Non-pigmented ciliary epithelial cell (primary cell): ENCODE measurements at places on chromosomes 11 and 22.

DNA sequence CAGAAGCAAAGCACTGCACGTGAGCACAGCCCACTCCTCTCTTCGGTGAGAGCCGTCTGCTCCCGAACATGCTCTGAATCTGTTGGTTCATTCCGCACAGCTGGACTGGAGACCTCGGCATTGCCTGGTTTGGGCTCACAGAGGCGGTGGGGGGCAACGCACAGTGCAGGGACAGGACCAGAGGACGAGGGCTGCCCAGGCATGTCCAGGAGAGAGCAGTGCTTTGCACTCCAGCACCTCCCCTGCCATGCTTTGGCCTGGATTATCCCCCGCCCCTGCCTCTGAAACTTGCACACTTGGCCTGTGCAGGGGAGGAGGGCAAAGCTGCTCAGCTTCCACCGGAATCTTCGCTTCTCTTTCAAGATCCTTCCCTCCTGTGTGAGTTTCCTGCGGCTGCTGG lies 536.5 kb downstream of the BRD1 start:
- no peak for DNase-seq

- no peak for DNase-seq
Observed at GRCh38 chr11:131468565-131468964, 98.2 kb downstream of the NTM start.

- DNase-seq, result no peak
Observed at GRCh38 chr22:41745968-41746367, 46.7 kb downstream of the MEI1 start.

GRCh38 chr11:95559899-95560298 lies 229.7 kb downstream of the FAM76B start:
- DNase-seq, result no peak

DNA sequence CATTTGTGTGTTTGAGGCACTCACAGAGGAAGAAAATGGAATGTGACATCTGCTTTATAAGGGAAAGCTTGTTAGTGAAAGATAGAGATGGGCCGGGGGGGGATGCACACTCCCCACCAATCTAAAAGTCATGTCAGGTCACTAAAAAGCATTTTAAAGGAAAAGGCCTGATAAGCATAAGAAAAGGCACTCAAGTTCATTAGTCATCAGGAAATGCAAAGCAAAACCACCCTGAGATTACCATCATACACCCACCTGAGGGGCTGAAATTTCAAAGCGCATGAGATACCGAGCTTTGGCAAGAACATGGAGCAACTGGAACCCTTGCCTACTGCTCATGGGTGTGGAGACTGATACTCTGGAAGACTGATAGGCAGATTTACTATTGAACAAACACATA lies 77.9 kb upstream of the ANO1 start:
- no peak for DNase-seq

- no peak for DNase-seq
Observed at GRCh38 chr11:82038154-82038553, 695.5 kb downstream of the FAM181B start.

- peak; percentile 71 for DNase-seq
Observed at GRCh38 chr11:11977206-11977938, 31.1 kb downstream of the DKK3 start.

- DNase-seq, result no peak
Observed at GRCh38 chr11:34910817-34911216, 5.4 kb downstream of the APIP start.

DNA sequence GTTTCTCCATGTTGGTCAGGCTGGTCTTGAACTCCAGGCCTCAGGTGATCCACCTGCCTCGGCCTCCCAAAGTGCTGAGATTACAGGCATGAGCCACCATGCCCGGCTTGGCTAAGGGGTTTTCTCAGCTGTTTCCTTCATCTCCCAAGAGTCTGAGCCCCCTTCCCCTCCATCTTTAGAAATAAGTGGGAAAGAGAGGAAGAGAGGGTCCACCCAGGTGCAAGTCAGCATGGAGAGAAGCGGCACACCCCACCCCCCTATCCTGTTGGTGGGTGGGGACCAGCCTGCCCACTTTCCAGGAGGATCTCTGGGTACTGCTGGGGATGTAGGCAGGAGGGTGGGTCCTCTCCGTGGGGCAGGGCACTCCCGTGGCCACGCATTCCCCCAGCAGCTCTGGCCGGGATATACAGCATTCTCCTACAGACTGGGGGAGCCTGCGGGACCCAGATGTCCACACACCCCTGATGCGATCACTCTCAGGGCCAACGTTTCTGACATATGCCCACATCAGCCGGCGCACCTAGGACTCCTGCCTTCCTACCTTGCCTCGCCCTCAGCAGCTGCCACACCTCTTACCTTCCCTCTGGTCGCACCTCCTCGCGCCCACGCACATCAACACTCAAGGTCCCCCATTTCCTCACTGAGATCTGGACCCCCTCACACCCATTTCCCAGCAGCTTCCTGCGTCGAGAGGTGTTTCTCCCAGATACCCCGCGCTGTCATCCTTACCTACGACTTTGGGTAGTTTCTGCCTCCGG lies 8.9 kb downstream of the SCARF2 start:
- DNase-seq, result no peak

- peak; percentile 9 for DNase-seq
Observed at GRCh38 chr11:12963792-12964536, 45.2 kb upstream of the RASSF10 start.

DNA sequence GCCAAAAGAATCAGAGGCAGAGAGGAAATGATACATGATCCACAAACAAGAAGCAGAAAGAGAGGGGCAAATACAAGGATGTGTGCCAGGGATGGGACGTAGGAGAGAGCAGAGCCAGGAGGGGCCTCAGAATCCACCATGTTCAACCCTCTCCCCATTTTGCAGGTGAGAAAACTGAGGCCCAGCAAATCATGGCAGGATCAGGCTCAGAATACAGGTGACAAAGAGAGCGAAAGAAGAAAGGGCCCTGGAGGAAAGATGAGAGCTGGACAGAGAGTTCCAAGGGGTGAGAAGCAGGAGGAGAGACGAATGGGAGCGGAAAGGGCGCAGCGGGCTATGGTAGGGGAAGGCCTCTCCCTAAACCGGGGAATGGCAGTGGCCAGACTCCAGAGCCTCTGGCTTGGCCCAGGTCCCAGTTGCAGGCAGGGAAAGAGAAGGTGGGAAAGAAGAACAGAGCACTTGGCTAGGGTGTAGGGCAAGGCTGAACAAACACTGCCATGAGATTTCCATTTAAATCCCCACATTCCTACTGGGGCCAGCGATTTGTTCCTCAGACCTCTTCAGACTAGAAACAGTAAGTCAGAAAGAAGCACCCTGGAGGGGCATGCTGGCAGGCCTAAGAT lies 44.4 kb upstream of the TSKU start:
- DNase-seq, result no peak

- DNase-seq, result peak; percentile 86
Observed at GRCh38 chr11:45872651-45873356, 12.6 kb upstream of the MAPK8IP1 start.

DNA sequence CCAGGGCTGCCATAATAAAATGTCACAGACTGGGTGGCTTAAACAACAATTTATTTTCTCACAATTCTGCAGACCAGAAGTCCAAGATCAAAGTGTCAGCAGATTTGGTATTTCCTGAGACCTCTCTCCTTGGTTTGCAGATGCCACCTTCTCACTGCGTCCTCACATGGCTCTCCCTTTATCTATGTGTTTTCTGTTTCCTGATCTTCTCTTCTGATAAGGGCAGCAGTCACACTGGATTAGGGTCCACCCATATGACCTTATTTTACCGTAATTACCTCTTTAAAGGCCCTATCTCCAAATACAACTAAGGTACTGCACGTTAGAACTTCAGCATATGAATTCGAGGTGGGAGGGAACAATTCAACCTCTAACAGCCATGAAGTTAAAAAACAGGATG lies 238.9 kb upstream of the API5 start:
- no peak for DNase-seq

- DNase-seq, result no peak
Observed at GRCh38 chr11:81874635-81875034, 859.0 kb downstream of the FAM181B start.

DNA sequence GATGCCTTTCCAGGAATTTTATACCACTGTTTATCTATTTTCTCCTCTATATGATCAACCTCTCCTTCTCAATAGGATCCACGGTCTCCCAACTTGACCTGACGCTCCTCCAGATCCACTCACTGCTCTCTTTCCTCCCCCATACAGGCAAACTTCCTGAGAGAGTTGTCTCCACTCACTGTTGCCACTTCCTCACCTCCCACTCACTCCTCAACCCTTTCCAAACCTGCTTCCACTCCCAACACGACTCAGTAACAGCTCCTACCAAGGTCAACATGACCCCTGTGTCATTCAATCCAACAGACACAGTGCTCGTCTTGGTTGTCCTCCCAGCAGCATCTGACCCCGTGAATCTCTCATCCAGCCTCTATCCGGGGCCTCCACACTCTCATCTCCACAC lies 3.1 kb downstream of the APBB1 start:
- no peak for DNase-seq

GRCh38 chr22:41264408-41264941 lies 21.5 kb downstream of the RANGAP1 start:
- no peak for DNase-seq

- DNase-seq, result no peak
Observed at GRCh38 chr11:60978546-60979380, 7.3 kb downstream of the CD6 start.

GRCh38 chr11:67649634-67650510 lies 658 bp downstream of the ACY3 start:
- no peak for DNase-seq

DNA sequence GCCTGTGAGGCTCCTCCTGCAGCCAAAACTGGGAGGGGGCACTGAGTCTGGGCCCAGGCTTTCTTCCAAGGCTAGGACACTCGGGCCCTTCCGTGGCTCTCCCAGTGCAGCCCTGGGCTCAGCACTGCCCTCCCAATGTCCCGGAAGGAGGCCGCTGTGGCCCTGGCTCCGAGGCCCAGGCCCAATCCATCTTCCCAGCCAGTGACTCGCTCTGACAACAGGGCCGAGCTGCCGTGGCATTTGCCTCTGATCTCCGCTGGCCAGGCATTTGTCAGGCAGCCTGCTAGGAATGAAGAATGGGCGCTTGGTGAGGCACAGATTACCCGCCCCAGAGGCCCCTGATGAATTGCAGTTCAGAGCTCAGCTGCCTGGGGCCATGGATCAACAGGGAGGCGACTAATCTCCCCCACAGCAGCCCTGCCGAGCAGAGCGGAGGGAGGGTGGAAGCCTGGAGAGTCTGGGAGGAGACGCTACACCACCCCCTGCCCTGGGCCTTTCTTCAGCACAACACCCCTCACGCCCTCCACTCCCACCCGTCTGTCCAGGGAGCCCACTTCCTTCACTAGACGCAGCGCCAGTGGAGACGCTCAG lies 8.3 kb downstream of the FXYD2 start:
- DNase-seq, result no peak

- no peak for DNase-seq
Observed at GRCh38 chr22:47083379-47083986, 321.0 kb downstream of the TBC1D22A start.

- DNase-seq, result no peak
Observed at GRCh38 chr11:67282876-67283371, 6.2 kb upstream of the ANKRD13D start.

- DNase-seq, result no peak
Observed at GRCh38 chr11:61484541-61484940, 24.0 kb upstream of the LRRC10B start.

DNA sequence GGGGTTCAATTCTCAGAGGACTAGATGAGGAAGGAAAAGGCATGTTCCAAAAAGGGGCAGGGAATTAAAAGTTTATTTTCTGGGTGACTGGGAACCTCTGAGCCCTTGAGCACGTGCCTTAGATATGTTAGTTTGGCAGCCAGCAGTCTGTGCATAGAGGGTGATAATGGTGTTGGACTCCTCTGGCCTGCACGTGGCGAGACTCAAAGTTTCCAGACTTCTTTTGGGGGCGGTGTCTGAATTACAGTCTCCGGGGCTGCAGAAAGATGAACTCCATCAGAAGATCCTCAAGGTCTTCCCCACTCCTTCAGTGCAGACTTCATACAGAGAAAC lies 861 bp upstream of the ZNRF3 start:
- DNase-seq, result no peak

GRCh38 chr11:70687716-70688115 lies 289.4 kb downstream of the CTTN start:
- no peak for DNase-seq

GRCh38 chr11:122248939-122249338 lies 132.9 kb upstream of the BLID start:
- no peak for DNase-seq

- no peak for DNase-seq
Observed at GRCh38 chr22:27080036-27080578, 422.7 kb downstream of the MIAT start.

- no peak for DNase-seq
Observed at GRCh38 chr11:121670805-121671282, 218.1 kb upstream of the SORL1-AS1 start.

DNA sequence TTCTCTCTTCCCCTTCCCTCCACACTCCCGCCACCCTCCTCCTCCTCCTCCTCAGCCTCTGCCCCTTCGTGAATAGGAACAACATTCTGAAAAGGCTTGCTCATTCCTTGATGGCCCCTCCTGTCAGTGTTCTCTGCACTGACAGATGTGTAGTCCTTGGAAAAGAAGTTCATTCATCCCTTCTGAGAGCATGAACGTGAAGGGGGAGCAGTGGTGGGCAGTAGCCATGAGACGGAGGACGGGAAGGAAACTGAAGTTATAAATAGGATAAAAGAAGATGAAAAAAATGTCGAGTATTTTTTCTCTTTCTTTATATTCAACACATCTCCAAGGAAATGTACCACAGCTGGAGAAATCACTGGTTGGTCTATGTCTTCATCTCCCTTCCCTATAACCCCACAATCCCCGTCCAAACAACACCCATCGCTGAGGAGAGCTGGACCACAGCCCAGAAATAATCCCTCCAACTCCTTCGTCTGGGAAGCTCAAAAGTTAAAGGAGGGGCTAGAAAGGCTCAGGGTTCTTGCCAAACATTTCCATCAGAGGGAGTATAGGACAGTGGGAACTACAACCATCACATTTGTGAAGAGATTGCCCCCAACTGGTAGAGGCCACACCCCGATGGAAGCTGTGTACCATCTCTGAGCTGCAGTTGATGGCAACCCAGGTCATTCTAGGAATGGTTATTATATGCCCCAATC lies 33.5 kb downstream of the ETS1 start:
- DNase-seq, result no peak
